Osteocyte (in vitro differentiated cells): ENCODE measurements at places on chromosomes 4 and X. TPM values are rescaled to one million over a fixed set of nuclear protein-coding genes. Genes with fewer than 3 reads are reported as not detected.

DNA sequence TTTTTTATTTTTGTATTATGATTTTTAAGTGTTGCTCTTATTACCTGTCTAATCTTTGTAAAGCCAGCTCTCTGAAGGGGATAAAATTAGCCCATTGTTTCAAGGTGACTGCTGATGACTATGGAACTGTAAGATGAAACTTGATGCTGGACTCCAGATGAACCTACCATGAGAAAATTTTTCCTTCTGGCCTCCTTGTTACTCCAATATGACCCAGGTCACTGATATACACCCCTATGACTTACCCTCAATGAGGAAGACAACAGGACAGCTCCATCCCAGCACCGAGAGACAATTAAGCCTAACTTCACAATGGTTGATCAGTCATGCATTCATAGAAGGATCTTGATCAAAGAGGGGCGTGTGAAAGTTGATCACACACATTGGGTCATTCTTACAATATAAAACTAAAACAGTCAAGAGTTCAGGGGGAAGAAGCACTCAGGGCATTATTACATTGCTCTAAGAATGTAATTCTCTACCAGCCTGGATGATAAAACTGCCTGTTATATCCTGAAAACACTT lies 230.8 kb upstream of the AGTR2 start:
- no peaks in the 10 kb centered on the region for H3K36me3 ChIP-seq
- DNase-seq, result no peak
- no peaks in the 10 kb centered on the region for H3K4me1 ChIP-seq
- H3K27ac ChIP-seq, result no peak overlapping the region
- no peak overlapping the region for H3K4me3 ChIP-seq

DNA sequence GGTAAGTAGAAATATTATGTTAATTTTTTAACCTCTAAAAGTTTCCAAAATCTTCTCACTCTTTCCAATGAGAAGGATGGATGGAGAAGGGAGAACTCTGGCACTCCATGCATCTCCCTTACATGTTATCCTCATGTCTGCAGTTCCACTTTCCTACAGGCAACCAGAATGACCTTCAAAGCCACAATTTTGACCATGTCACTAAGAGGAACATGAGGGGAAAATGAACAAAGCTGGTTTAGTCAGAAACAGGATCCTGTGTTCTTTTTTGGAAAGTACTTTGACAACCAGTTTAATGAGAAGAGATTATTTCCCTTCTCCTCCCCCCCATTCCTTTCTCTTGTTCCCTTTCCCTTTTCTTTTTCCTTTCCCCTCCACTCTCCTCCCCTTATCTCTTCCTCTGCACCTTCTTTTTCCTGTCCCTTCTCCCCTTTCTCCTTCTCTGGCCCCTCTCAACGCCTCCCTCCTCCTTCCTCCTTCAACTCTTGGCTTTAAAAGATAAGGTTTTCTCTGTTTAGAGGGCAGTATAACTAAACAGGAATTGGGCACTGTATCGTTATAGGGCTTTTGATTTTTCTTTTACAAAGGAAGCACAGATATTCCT lies 42.5 kb downstream of the DTHD1 start:
- H3K27me3 ChIP-seq, result no peaks in the 10 kb centered on the region
- DNase-seq, result no peak
- no peaks in the 10 kb centered on the region for H3K36me3 ChIP-seq
- H3K4me3 ChIP-seq, result no peak overlapping the region
- no peak overlapping the region for H3K27ac ChIP-seq
- peaks cover 5% of the 10 kb centered on the region for H3K4me1 ChIP-seq

GRCh38 chr4:183173580-183174526 lies 74.8 kb downstream of the WWC2 start:
- peaks cover 62% of the 10 kb centered on the region for H3K4me1 ChIP-seq
- no peaks in the 10 kb centered on the region for H3K27me3 ChIP-seq
- H3K27ac ChIP-seq, result peak overlapping the region; percentile 71
- H3K36me3 ChIP-seq, result peaks cover under 1% of the 10 kb centered on the region
- DNase-seq, result no peak
- H3K4me3 ChIP-seq, result peak overlapping the region; percentile 50

GRCh38 chr4:128220286-128221235 lies 67.1 kb downstream of the PGRMC2 start:
- peaks cover 3% of the 10 kb centered on the region for H3K36me3 ChIP-seq
- H3K27ac ChIP-seq, result no peak overlapping the region
- H3K4me3 ChIP-seq, result no peak overlapping the region
- DNase-seq, result no peak
- H3K4me1 ChIP-seq, result peaks cover 28% of the 10 kb centered on the region
- no peaks in the 10 kb centered on the region for H3K27me3 ChIP-seq

DNA sequence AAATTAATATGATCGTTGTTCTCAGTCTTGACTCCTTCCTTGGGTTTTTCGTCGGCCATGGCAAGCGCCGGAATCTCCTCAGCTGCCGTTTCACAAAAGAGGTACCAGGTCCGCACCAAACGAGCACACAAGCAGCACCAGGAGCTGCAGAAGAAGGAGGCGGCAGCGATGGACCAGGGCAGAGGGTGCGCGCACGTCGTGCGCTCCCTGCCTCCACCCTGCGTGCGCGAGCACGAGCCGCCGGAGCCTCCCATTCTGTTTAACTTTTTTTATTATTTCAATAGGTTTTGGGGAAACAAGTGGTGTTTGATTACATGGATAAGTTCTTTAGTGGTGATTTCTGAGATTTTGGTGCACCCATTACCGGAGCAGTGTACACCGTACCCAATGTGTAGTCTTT lies 158.2 kb downstream of the PLS3 start:
- no peaks in the 10 kb centered on the region for H3K4me1 ChIP-seq
- no peak overlapping the region for H3K4me3 ChIP-seq
- no peak overlapping the region for H3K27ac ChIP-seq
- no peaks in the 10 kb centered on the region for H3K36me3 ChIP-seq
- no peak for DNase-seq

- no peak overlapping the region for H3K27ac ChIP-seq
- peaks cover 20% of the 10 kb centered on the region for H3K27me3 ChIP-seq
- no peak overlapping the region for H3K4me3 ChIP-seq
- no peaks in the 10 kb centered on the region for H3K36me3 ChIP-seq
These were observed 79.3 kb upstream of the C4orf50 start for GRCh38 chr4:6097581-6097980.

DNA sequence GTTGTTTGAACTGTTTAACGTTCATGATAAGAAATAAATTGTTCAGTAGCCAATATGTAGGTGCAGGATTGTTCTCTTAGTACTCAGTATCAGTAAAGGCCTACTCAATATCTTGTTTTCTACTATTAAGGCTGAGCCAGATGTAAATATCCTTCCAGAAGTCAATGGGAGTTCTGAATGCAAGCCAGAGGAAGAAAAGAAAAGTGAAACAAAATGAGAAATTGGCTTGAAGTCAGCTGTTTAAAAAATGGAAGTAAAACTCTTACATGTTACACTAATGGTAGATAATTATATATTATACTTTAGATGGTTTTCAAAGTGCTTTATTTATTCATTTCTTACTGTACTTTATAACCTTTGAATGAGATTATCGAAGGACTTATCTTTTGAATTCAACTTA lies 1417.9 kb downstream of the ADGRL3 start:
- H3K4me1 ChIP-seq, result no peaks in the 10 kb centered on the region
- no peaks in the 10 kb centered on the region for H3K36me3 ChIP-seq
- DNase-seq, result no peak
- H3K27ac ChIP-seq, result no peak overlapping the region

DNA sequence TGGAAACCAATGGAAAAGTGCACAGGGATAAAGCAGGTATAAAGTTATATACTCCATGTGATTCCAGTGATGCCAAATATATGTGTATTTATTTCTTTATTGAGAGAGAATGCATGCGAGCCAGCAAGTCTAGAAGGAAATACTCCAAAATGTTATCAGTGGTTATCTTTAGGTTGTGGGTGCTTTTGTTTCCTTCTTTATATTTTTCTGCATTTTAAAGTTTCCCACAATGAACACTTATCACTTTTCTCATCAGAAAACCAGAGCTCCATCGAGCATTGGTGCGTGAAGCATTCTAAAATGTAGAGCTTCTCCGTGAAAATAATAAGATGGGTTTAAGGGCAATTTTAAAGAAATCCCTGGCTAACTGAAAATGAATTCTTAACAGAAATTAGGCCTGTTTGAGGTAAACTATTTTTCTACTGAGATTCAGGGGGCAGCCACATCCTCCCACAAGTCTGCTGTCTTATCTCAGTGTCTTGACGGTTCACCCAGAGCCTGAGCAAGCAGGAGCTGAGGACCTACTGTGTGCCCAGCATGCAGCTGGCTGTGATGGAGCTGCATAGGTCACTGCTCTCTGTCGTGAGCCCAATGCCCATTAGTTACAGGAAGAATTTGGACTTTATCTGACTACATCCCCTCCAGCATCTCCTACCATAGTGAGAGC lies 18.7 kb upstream of the CD40LG start:
- H3K27me3 ChIP-seq, result no peaks in the 10 kb centered on the region
- DNase-seq, result no peak
- H3K27ac ChIP-seq, result no peak overlapping the region

GRCh38 chrX:139892512-139892911 lies 40.3 kb downstream of the ATP11C start:
- H3K27me3 ChIP-seq, result no peaks in the 10 kb centered on the region
- H3K36me3 ChIP-seq, result no peaks in the 10 kb centered on the region
- H3K27ac ChIP-seq, result no peak overlapping the region
- H3K4me1 ChIP-seq, result peaks cover 16% of the 10 kb centered on the region

The GNRHR gene
- total RNA-seq, result not detected in 2 replicates

The FGD1 gene
- 29.0 and 29.5 TPM in 2 replicates for total RNA-seq

The TMSB15B gene
- 13.5 and 16.2 TPM in 2 replicates for total RNA-seq
